ENCODE measurements at places on chromosomes 1 and 21.

- no peak for DNase-seq
Observed at GRCh38 chr1:1086911-1087341, 12.8 kb upstream of the RNF223 start.

GRCh38 chr1:18869847-18870594 lies 10.6 kb upstream of the TAS1R2 start:
- no peak for DNase-seq

GRCh38 chr1:112929979-112930378 lies 26.0 kb downstream of the SLC16A1 start:
- DNase-seq = no peak

DNA sequence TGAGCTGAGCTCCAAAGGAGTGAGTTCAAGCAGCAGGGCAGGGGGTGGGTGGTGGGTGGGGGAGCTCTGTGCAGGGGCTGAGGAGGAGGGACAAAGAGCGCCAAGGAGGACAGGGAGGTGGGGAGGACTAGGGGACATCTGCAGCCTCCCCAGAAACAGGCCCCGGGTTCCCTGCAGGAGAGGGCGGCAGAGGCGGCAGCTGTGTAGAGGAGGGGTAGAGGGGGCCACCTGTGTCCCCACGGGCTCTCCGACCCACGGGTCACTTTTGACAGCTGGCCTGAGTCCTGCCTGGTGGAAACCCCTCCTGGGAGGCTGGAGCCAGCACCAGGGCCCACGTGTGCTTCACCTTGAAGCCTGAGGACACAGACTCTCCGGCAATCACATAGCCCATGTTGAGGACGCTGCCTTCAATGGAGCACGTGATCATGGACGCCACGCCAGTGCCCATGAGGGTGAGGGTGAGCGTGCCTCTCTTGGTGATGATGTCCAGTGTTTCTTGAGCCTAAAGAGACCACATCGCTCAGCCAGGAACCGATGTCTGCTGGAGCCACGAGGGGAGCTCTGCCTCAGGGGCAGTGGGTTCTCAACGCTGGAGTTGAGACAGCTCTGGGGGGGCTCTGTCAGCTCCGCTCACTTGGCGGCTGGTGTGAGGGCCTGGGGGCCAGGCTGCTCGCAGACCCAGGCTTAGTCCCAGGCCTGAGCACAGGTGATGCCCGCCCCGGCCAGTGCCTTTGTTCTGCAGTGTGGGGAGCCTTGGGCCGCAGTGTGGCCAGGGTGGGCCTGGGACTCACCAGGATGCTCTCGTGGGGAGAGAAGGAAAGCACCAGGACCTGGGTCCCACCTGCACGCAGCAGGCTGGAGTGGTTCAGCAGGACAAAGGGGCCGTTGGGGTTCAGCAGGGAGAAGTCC lies 6.6 kb upstream of the TMEM52 start:
- no peak for DNase-seq

DNA sequence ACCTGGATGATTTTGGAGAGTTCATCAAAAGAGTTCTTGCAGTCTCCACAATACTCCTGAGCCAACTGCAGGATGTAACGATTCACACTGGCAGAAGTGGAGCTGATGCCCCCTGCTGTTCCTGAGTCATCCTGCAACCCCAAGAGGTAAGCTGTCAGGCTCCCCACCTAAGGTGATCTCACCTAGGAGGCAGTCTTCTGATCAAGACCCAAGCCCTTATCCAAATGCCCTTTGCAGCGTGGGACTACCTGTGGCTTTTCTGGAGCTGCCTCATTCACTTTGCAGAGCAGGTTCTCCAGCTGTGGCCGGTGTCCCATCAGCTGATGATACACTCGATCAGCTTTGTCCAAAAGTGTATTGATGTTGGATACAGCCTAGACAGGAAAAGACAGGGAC lies 96.4 kb downstream of the UBR4 start:
- peak; percentile 24 for DNase-seq

DNA sequence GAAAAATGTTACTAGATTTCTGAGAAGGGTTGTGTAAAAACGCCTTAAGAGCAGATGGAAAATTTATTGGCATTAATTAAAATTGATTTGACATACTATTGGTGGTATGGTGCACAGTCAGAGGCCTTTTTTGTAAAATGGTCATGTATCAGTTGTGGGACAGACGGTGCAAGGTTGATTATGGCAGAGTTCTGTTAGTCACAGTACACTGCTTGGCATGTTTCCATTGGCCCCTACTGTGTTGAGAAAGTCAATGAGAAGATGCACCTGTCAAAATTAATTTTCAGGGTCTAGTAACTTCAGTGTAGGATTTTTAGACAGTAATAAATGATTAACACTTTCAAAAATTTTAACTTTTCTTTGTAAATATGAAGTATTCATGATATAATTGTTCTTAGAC lies 4.4 kb downstream of the B3GALT2 start:
- DNase-seq = no peak

- no peak for DNase-seq
Observed at GRCh38 chr1:15616373-15617172, 685 bp upstream of the DDI2 start.

DNA sequence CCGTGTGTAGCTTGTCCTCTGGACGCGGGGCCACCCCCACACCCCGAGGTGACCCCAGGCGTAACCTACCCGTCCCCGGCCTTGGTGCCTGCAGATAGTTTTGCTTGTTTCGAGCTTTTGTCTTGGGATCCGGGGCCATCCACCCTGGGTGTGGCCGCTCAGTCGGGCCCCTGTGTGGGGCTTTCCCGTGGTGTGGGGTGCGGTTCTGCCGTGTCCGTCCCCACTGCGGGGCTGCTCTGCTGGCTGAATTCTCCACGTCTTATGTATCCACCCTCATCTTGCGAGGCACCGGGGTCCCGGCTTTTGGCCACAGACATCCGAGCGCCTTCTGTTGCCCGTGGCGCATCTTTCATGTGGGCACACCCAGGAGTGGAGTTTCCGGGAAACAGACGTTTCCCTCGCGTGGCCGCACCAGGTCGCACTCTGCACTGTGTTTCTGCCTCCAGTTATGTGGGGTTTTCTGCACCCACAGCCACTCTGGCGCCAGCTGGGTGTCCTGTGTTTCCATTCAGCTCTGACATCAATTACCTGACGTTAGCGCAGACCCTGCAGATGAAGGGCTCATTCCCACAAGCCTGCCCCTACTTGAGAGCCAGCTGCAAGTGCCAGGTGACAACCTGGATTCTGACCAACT lies 64.9 kb downstream of the PRKCZ start:
- DNase-seq = no peak

GRCh38 chr1:202397256-202397655 lies 48.8 kb downstream of the PPP1R12B start:
- no peak for DNase-seq

- no peak for DNase-seq
Observed at GRCh38 chr1:100101564-100101963, 31.2 kb downstream of the SASS6 start.
